NCI-H2171 (cell line): ENCODE measurements at places on chromosomes 12 and 14.
A peak's percentile ranks its signal among the peaks of the same experiment; 100 is the strongest.

DNA sequence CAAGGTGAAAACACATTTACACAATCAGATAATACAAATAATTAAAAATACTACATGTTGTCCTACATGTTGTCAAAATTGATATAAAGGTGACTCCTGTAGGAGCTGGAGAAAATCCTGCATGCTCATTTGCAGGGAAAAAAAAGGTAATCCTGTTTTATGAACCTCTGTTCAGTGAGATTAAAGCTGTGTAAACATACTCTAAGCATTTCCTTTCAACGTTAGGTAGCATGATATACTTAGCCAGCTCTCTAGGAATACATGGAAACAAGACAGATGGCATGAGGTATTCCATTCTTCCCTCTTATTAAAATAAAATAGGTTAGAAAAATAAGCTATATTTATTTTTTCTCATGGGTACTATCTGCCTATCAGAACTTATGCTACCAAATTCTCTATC is 635.7 kb upstream of the FLRT2 start:
- peak; percentile 46 for DNase-seq

GRCh38 chr14:102516531-102517391 is 7.2 kb upstream of the ANKRD9 start:
- peak; percentile 45 for DNase-seq

GRCh38 chr14:34179727-34180126 is 228.9 kb upstream of the EGLN3 start:
- DNase-seq, result no peak

DNA sequence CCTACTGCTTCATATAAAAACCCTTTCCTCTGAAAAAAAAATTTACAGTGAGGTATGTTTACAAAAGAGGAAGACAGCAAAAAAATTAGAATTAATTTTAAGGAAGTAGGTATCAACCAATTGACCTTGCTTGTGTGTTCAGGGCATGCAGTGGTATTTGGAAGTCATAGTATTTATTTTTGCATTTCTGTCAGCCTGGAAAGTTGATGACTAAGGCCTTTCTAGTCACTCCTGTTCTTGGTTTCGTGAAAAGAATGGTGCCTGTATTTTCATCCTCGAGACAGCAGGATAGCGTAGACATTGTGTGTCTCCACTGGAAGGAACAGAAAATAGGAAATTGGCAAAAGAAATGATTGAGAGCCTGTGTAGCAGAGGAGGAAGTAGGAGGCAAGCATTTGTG is 24.5 kb downstream of the SLC16A7 start:
- no peak for DNase-seq

DNA sequence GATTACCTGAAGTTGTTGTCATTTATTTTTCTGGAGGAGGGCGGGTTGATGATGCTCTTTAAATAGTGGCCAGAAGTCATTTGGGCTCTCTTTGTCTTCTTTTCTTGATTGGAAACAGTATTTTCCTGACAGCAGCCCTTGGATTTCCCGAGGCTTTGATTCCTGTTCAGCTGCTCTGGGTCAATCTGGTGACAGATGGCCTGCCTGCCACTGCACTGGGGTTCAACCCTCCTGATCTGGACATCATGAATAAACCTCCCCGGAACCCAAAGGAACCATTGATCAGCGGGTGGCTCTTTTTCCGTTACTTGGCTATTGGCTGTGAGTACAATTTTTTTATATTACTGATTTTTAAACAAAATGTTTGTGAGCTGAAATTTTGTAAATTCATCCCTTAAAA is 60.4 kb downstream of the ANAPC7 start:
- DNase-seq, result no peak

DNA sequence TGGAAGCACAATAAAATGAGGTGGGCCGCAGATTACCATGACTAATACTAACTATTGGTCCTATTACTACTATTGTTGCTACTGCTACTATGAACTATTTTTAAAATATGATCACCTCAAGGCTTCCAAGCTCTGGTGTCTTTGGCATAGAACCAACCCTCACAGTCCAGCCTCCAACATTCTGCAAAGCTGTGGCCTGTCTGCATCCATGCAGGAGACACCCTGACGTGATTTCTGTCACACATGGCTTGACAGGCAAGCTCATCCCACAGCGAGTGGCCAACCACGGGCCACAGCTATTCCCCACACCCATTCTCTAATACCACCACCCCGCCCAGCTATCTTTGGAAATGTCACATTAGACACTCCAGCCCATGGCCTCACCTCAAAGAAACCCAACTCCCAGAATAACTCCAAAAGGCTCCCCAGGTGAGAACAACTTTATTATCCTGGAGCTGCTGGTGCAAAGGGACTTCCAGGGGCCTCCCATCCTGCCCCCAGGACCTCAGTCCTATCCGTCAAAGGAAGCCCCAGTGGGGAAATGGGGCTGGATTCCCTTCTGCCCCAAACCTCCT is 14.4 kb downstream of the ISCU start:
- no peak for DNase-seq

DNA sequence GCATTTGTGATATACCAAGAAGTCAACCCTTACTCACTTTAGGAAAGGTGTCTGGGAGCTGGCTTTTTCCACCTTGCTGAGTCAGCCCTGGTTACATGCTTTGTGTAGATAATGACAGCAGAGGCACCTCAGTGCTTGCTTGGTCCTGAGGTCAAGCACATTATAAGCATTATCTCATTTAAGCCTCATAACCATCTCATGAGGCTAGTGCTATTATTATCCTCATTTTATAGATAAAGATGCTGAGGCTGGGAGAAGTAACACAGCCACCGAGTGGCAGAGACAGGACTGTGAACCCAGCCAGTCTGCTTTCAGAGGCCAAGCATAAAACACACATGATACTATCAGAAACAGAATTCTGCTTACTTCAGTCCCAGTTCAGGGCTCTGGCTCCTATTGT is 29.4 kb downstream of the MAX start:
- no peak for DNase-seq

DNA sequence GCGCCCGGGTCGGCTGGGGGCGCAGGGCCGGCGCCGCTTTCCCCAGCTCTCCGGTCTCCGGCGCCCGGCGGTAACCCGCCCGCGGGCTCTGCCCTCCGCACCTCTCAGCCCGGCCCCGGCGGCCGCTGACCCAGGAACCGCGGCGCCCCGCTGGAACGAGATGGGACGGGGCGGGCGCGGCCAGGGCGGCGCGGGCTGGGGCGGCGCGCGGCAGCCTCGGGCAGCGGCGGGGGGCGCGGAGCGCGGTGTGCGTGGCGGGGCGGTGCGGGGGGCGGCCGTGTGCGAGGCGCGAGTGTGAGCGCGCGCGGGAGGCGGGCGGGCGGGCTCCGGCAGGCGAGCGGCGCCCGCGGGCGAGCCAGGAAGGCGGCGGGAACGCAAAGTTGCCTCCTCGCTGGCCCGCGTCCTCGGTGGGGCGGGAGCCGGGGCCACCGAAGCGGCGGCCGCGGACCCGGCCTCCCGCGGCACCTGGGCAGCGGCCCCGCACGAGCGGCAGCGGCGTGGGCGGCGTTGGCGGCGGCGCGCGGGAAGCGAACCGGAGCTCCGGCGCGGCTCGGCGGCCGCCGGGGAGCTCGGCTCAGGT is 671 bp upstream of the DIO3 start:
- DNase-seq, result no peak

DNA sequence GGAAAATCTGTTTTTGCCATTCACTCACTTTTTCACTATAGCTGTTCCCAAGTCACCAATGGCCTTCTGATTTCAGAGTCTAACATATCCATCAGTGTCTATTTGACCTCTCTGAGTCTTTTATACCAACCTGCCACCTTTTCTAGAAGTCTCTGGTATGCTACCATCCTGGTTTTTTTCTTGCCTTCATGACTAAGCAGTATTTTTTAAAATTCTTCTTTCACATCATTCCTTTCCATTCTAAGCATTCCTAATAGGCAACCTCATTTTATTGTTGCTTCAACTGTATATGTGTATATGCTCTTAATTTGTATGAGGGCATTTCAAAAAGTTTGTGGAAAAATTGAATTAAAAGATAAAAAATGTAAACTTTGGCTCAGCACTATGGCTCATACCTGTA is 5.0 kb downstream of the IRAK4 start:
- no peak for DNase-seq

DNA sequence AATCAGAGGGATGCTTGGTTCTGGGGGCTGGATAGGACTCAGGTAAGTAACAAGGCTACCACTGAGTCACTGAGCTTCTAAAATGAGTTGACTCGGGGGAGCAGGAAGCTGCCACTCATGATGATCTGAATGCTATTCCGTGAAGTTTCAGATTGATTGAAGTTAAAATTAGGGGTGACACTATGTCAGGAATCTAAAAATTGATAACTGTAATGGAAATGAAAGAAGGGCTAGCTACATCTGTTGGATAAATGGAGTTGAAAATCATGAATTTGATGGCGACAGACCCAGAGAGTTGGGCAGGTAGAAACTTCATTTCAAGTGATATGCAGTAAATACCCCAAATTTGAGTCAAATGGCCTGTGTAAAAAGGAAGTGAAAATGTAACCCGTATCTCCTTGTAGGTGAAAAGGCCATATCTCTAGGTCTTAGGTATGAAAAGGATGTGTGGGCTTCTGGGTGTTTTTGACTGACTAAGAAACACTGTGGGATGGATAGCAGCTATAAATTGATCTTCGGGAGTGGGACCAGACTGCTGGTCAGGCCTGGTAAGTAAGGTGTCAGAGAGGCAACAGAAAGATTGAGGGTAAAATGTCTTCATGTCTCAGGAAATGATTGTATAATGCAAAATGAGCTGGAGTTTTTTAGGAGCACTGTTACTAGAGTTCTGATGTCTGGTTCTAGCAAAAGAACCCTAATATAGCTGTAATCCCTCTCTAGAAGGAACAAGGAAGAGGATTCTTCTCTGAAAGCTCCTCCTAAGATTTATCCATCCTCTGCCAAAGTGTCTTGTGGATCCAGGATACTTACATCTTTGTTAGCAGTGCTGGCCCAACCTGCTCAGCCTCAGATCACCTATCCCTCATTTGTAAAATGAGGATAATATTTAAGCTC is 57.3 kb downstream of the DAD1 start:
- DNase-seq, result no peak

DNA sequence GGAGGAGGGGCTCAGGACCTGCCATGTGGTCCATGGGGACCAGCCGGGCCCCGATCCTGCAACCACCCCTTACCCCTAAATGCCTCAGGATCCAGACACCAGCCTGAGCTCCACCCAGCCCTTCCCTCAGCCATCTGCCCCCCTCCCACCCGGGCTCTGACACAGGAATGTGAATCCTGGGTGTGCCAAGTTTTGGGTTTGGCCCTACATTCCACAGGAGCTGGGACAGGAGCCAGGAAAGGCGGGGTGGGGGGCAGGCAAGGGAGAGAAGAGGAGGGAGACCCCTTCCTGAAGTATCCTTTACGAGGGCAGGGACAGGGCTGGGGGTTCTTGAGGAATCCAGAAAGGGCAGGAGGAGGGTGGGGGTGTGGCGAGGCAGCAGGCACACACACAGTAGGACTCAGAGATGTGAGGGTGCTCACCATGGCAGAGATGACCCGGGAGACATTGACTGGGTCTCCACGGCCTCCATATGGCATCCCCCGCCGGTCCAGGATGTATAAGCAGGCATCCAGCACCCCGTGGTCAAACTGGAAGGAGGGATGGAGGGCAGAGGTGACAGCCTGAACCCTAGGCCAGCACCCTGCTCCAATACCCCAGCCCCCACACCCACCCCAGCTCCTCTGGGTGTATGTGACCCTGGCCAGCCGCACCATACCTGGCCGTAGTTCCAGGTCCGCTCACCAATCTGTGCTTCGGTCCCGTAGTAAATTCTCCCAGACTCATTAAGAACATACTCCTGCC is 3.5 kb downstream of the TGM1 start:
- no peak for DNase-seq

GRCh38 chr12:80504389-80505163 is 60.5 kb downstream of the PTPRQ start:
- DNase-seq, result no peak

DNA sequence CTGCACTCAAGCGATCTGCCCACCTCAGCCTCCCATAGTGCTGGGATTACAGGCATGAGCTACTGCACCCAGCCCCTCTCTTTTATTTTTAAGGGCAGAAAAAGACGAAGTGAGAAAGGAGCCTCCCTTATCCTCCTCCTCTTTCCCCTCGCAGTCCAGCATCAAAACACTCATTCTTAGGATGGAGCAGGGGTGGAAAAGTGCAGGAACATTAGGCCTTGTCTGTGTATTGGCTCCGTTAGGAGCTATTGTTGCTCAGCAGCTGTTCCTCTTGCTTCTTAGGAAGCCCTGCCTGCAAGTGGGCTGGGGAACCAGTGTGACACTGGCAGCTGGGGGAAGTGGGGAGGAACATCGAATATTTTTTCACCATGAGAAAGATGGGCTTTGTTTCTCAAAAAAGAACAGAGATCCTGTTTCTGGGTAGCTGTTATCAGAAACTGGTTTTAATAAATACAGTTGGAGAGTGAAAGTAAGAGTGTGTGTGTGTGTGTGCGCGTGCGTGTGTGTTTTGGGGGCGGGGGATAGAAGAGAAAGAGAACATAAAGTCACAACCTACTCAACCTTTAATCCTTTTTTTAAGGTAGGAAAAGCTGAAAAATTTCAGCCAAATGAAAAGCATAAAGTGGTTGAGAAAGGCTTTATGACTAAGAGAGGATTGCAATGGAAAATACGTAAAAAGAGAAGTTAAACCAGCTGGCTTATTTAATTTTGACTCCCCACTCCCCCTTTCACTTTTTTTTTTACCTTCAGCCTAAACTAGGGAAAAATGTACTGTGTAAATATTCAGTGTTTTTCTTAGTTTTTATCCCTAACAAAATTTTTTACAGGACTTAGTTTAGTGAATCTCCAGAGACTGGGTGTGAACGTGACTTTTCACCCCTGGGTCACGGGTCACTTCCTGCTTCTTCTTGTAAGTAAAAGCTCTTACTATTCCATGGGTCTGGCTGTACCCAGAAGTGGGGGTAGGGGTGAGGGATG is 197.2 kb upstream of the PLEKHG7 start:
- DNase-seq, result peak; percentile 41

GRCh38 chr12:52215587-52216031 is 17.4 kb upstream of the KRT7 start:
- no peak for DNase-seq

GRCh38 chr12:13680916-13681315 is 300.5 kb downstream of the GRIN2B start:
- no peak for DNase-seq

DNA sequence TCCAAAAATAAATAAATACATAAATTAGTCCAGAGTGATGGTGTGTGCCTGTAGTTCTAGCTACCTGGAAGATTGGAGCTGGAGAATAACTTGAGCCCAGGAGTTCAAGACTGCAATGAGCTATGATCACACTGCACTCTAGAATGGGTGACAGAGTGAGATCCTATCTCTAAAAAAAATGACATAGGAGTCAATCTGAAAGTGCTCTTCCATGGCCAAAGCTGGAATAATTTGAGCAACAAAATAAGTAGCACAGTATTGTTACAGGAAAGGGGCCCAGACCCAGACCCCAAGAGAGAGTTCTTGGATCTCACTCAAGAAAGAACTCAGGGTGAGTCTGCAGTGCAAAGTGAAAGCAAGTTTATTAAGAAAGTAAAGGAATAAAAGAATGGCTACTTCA is 24.9 kb upstream of the SLC7A8 start:
- no peak for DNase-seq

- DNase-seq, result peak; percentile 14
Measured at GRCh38 chr12:106128585-106129328, 10.0 kb downstream of the NUAK1 start.
